Stimulated activated CD4-positive, alpha-beta T cell treated with anti-CD3 and anti-CD28 coated beads, Interleukin-1b, Interleukin-23, amount 100 ng/mL, for 1 hour (primary cell): ENCODE measurements at places on chromosomes 7 and 10.

GRCh38 chr10:2927958-2928840, 139.1 kb upstream of the PFKP start:
- DNase-seq, result no peak

DNA sequence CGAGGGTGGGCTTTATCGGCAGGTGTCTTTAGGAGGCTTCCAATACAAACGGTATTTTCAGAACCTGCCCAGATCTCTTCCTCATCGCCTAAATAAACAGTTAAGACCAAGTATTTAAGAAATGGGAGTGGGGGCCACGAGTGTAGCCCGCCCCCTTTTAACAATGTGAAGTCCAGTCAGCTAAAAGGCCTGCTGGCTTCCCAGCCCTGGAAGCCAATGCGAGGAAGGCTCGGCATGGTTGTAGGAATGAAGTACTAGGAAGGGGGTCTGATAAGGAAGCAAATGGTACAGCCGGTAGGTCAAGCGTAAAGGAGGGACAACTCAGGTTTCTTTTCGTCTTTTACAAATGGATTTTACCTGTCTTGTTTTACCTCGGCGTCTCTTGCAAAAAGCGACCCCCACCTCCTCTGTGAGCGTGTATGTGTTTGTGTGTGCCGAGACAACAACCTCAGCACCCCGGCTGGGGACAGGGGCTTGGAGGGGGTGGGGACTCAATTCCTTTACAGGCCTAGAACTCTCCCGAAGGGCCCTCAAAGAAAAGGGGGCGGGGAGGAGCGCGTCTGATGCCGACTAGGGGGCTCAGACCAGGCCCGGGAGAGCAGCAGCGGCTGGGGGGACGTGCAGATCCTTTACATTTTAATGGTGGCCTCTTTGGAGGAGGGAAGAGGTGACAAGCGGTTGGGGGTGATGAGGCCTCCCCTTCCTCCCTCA, 147.6 kb downstream of the GPR85 start:
- no peak for DNase-seq

- DNase-seq, result no peak
Measured at GRCh38 chr7:127650847-127651555, 993 bp upstream of the SND1 start.

DNA sequence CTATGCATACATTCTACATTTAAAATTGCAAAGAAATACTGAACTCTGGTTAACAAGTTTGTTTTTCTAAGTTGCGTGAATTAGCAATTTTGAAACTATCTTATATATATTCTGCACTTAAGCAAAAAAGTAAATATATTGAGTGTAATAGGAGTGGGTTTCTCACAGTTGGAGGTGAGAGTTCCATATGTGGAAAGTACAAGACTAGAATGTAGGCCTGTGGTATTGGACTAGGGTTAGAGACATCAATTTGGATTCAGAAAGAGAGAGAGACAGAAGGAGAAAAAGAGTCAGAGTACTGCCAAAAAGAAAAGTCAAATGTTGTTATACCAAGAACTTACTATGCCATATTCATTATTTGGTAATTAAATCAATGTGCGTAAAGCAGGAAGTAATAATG, 47.3 kb upstream of the ITGB8 start:
- DNase-seq, result no peak

DNA sequence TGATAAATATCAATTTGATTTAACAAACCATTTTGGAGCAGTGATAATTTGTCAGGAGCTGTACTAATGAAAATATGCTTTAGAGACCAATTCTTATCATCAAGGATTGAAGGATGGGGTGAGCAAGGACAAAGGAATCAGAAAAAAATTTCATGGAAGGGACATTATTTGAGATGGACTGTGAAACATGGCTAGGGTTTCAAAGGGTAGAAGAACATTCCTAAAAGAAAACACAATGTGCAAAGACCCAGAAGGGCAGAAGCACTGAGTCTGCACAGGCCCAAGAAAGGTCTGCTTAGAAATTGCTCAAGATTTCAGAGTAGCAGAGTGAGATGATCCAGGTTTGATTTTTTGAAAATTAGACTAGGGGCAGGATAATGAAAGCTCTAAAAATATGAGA, 174.5 kb downstream of the LRRN3 start:
- DNase-seq, result no peak
